ENCODE measurements at places on chromosomes 1 and 21.

DNA sequence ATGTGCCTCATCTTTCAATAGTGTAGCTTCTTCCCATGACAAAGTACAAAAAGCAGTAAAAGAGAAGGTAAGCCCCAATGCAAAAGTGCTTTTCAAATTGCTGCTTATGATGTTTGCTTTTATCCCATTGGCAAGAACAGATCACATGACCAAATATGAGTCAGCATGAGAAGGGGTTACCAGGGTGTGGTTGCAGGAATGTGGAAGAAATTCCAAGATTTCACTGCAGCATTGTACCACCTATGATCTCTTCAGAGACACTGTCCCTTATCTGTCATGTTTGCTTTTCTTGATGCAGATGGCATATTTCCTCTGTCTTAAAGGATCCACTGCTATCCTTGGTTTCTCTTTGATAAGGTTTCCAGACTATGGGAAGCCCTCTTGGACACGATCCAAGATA, 1006.9 kb upstream of the PRMT6 start:
- no peak for DNase-seq

DNA sequence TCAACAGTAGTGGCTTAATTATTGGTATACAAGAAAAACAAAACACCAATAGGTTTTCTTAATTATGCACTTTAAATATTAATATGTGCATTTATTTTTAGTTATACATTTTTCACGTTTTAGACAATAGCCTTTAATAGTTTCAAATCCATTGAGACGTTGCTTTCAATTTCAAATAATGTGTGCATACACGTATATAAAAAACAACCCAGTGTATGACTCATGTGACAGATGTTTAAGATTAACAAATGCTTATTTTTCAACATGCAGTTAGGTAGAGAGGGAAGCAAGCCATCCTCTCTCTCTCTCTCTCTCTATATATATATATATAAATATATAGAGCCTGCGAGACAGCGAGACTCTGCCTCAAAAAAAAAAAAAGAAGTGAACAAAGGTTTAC, 24.3 kb downstream of the EYA3 start:
- no peak for DNase-seq

- DNase-seq, result no peak
Measured at GRCh38 chr1:100882698-100883097, 11.9 kb downstream of the EXTL2 start.

DNA sequence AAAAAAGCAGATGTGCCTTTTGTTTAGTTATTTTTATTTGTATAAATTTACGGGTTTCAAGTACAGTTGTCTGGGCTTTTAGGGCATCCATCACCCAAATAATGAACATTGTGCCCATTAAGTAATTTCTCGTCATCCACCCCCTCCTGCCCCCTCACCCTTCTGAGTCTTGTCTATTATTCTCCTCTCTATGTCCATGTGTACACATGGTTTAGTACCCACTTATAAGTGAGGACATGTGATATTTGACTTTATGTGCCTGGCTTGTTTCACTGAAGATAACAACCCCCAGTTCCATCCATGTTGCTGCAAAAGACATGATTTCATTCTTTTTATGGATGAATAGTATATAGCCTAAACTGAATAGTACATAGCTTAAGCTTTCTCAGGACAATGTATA, 189.2 kb downstream of the ZP4 start:
- no peak for DNase-seq

GRCh38 chr1:119291611-119292206, 76.9 kb upstream of the HAO2 start:
- no peak for DNase-seq

DNA sequence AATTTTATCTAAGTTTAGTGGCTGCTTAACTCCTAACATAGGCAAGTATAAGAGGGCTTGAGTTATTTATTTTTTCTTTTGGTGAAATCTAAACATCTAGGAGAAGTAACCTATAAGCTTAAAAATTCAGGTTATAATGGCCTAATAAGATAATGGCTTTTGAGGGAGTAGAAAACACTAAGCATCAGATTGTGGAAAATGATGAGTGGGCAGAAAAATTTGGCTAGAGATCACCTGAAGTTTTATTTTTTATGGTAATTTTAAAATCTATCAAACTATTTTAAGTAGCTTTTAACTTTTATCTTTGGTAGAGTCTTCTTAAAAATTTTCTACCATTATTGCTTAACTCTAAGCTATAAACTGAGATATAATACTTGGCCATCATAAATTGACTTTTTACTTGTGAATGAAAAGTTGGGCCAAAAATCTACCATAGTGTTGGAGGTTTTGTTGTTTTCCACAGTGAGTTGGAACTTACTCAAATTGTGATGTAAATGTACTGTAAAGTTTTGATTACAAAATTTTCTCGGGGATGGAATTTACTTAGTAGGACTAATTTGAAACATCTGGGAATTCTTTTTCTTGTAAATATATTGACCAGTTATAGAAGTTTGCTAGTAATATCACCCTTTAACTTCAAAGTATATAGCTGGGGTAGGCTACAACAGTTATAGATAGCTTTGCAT, 63.9 kb downstream of the USP25 start:
- DNase-seq, result no peak

- DNase-seq, result no peak
Measured at GRCh38 chr1:45785583-45785982, 17.8 kb upstream of the MAST2 start.
